ENCODE measurements at places on chromosomes 3 and 15.

GRCh38 chr3:190676481-190676880, 162.6 kb downstream of the IL1RAP start:
- no peak for DNase-seq

DNA sequence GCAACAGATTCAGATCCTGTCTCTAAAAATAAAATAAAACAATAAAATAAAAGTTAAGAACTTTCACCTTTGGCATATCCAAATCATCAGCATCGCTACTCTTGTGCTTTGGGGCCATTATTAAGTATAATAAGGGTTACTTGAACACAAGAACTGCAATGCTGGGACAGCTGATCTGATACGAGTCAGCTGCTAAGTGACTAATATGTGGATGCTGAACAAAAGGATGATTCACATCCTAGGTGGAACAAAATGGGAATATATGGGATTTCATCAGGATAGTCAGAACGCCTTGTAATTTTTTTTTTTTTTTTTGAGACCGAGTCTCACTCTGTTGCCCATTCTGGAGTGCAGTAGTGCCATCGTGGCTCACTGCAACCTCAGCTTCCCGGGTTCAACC, 29.7 kb downstream of the BUB1B start:
- no peak for DNase-seq

- no peak for DNase-seq
These were observed 33.3 kb upstream of the GOLGA8A start for GRCh38 chr15:34470892-34471291.

DNA sequence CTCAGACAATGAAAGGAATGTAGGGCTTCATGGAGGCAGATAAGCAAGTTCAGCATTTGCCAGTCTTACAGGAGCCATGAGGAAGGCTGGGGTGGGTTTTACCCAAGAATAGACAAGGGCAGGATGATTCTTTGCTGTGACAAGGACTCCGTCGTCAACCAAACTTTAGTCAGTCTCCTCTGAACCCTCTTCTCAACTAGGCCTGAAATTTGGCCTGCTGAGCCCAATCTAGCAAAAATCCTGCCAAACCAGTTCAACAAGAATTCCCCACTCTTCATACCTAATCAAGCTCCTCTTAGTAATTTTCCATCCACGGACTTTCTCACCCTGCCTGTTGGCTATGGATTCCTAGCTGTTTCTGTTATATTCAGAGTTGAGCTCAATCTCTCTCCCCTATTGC, 280.5 kb downstream of the TBL1XR1 start:
- DNase-seq = no peak

DNA sequence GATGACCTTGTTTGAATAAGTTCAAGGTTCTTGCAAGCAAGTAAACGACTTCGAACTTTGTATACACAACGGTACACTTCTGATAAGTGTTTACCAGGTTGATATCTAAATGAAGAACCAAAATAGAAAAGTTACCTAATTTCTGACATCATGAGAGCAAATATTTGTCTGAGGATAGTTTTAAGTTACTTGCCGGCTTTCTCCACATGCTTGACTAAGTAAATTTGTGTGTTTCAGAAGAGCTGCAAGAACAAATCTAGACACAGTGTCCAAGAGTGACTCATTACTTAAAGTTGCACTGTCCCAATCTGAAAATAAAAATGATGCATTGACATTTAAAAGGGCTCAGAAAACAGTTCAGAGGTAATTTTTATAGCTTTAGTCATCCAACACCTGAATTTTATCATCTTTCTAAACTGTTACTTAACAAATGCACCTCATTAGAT, 115.1 kb downstream of the HERC1 start:
- DNase-seq = no peak

DNA sequence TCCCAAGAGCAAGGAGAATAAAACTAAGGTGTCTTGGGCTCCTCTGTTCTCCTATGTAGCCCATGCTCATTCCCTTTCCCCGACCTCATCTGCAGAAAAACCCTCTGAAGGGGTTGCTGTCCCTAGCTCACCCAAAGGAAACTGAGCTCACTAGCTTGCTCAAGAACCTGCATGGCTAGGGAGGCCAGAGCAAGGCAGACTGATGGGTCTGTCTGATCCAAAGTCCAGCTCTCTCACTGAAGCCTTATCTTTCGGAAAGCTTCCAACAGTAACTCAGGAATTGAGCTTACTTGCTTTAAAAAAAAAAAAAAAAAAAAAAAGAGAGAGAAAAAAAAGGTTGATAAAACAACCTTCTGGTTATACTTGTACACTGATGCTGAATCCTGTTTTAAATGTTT, 141.4 kb upstream of the TOPAZ1 start:
- DNase-seq = no peak

DNA sequence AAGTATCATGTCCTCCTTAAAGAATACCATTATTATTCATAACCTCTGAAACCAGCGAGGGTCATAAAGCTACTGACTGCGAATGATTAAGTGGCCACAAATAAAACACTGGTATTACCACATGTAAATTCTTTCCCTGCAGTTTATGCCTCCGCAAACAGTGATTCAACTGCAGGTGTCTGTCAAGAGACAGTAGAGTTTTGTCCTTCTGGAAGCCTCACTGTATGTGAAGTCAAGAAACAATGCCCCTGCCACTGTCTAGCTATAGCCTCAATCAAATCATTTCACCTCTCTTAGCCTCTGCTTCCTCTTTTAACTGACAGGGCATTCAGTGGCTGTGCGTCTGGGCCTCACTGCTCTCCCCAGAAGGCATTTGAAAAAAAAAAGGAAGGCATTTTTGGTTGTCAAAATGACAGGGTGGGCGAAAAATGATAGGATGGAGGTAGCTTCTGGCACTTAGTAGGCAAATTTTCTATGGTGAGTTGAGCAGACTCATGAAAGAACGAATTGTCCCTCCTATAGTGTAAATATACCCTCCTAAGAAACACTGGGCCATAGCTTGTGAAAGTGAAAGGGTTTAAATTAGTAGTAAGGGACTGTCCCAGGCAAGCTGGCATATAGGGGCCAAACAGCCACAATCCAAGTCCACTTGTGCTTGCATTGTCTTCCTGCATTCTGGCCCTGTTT, 66.7 kb downstream of the FILIP1L start:
- no peak for DNase-seq
